ENCODE measurements at places on chromosomes 11 and 22.

GRCh38 chr22:28949788-28950187 lies 66.4 kb downstream of the ZNRF3 start:
- DNase-seq: no peak

- no peak for DNase-seq
Observed at GRCh38 chr22:44314425-44315067, 1.8 kb upstream of the SHISAL1 start.

DNA sequence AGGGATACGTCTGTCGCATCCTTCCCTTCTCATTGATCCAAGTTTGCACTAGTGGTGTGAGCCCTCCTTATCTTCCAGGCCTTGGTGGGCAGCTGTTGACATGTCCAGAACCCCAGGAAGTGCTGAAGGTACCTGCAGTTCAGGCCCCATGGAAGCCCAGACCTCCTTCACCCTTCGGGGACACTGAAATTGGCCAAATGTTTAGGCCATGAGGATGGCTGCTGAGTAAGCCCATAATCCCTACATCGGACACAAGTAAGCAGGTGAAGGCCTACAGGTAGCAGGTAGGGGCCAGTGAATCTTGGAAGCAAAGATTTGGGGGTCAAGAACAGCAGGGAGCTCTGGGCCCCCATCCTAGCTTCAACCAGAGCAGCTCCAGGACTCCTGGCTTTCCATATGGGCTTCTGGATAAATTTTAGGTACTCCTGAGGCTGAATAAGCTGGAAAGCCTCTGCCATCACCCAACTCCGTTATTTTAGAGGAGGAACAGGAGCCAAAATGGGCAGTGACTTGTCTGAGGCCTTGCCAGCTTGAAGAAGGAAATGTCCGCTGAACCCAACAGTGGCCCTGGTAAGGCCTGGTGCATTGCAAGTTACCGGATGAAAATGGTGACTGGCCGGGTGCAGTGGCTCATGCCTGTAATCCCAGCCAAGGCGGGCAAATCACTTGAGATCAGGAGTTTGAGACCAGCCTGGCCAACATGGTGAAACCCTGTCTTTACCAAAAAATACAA lies 45.2 kb downstream of the MORC2 start:
- DNase-seq: no peak

GRCh38 chr11:6481924-6482275 lies 599 bp downstream of the TIMM10B start:
- DNase-seq: no peak

DNA sequence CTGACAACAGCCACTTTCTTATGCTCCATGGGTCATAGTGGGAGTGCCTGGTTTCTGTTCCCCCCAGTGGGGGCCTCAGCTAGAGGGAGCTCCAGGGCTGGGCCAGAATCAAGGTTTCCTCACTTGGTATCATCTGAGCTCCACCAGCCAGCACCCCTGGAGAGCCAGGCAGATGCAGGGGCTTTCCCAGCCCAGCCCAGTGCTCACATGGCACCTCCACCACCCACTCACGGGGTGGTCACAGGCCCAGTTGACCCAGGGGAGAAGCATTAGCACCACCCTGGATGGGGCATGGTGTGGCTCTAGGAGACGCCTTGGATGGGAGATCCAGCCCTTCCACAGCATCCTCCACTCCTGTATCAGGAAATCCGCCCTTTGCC lies 24.1 kb upstream of the WNT7B start:
- no peak for DNase-seq

- no peak for DNase-seq
Observed at GRCh38 chr11:282171-282570, 4.0 kb downstream of the NLRP6 start.

DNA sequence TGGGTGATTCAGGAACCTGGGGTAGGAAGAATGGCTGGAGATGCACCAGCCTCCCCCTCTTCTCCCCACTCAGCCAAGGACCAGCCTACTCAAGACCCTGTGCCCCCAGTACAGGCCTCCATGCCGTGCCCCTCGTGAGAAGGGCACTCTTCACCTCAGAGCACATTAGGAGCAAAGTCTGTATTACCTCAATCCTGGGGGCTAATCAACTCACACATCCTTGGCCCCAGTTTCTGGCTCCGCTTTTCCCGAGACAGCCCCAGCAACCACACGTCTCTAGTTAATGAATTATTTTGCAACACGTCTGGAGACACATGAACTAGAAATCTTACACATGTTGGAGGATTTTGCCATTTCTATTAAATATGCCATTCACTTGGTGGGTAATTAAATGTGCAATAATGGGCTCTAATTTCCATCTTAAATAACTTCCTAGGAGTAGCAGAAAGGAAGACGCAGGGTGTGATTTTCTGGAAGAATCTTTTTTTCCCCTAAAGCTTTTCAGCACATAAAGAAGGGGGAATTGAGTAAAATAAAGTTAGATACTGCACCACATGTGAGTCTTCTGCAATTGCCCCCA lies 63.0 kb downstream of the TMPRSS5 start:
- no peak for DNase-seq

DNA sequence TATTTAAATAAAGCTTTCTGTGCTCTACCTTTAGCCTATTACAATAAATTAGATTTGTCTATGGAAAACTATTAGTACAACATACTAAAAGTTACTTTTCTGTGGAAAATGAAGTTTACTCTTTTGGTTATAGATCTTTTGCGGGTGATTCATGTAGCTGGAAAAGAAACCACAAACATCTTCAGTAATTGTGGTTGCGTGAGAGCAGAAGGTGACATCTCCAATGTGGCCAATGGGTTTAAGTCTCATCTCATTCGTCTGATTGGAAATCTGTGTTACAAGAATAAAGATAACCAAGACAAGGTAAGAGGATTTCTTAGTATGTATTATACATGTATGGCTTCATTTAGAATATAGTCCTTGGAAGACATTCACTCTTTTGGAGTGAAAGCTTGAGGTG lies 68.6 kb downstream of the ATXN10 start:
- DNase-seq: no peak

GRCh38 chr11:109036011-109036410 lies 371.1 kb downstream of the DDX10 start:
- no peak for DNase-seq

- no peak for DNase-seq
Observed at GRCh38 chr11:60165538-60165937, 17.3 kb downstream of the MS4A6A start.

GRCh38 chr11:2844116-2844842 lies 41.3 kb downstream of the CDKN1C start:
- DNase-seq: no peak

GRCh38 chr11:45385844-45386243 lies 99.7 kb upstream of the SYT13 start:
- DNase-seq: no peak

- no peak for DNase-seq
Observed at GRCh38 chr11:37612146-37612545, 1014.1 kb upstream of the RAG2 start.

DNA sequence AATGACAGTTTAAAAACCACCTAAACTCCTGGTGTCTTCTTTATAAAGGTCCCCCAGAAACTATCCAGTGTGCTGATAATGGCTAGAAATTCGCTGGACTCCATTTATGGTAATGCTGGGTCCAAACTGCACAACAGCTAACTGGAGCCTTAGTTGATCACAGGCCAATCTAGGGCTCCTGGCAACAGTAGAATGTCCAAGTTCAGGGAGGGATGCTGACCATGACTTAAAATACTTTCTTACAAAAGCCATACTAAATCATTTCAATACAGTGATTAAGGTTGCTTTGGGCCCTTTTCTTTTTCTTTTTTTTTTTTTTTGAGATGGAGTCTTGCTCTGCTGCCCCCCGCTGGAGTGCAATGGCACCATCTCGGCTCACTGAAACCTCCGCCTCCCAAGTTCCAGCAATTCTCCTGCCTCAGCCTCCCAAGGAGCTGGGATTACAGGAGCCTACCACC lies 14.5 kb upstream of the GAB2 start:
- no peak for DNase-seq

- no peak for DNase-seq
Observed at GRCh38 chr11:134663506-134664313, 251.7 kb upstream of the B3GAT1 start.

DNA sequence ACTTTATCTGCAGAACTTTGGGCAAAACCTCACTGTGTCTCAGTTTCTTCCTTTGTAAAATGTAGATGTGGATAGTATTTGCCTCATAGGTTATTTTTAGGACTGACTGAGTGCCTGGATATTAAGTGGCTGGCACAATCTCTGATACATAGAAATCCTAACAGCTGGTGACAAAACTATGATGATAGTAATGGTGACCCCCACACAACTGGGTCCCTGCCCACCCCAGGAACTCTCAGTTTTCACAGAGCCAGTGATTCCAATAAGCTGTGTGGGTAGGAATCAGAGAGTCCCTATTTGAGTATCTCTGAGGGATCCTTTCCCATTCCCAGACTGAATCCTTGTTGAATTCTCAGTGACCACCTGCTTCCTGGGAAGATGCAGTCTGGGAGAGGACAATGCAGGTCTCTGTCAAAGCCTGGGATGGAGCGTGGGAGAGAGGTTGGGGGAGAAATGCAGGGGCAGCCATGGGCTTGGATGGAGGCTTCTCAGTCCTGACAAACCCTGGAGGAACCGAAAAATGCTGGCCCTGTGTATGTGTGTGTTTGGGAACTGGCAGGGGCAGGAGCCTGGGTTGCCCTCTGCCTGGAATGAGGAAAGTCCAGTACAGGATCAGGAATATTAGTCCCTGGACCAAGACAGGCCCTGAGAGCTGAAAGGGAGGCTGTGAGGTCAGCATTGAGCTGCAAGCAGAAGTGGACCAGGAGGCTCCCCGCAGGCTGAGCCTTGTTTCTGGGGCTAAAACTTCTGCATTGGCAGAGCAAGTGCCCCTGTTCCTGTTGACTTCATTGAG lies 6.1 kb upstream of the P2RY6 start:
- DNase-seq: no peak

GRCh38 chr22:32691101-32691500 lies 110.4 kb upstream of the TIMP3 start:
- no peak for DNase-seq

DNA sequence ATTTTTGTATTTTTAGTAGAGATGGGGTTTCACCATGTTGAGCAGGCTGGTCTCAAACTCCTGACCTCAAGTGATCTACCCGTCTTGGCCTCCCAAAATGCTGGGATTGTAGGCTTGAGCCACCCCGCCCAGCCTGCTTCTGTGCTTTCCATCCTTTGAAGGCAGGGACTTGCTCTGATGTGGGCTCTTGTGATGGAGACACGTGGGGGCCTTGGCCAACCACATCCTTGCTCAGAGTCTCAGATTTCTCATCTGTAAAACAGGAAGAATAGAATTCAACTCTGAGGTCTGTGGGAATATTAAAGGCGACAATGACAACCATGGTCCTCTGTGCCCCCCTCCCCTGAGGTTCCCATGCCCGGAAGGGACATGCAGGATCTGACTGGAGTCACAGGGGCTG lies 3.8 kb upstream of the GGA1 start:
- no peak for DNase-seq

GRCh38 chr11:29755474-29755873 lies 261.4 kb downstream of the KCNA4 start:
- DNase-seq: no peak

GRCh38 chr11:92697461-92698312 lies 271.8 kb upstream of the MTNR1B start:
- no peak for DNase-seq
